Stimulated activated CD8-positive, alpha-beta memory T cell treated with anti-CD3 and anti-CD28 coated beads, Interleukin-15, amount 100 ng/mL, for 1 hour (primary cell): ENCODE measurements at places on chromosomes 7 and 10.

- DNase-seq: no peak
Observed at GRCh38 chr10:7351894-7352293, 58.9 kb downstream of the SFMBT2 start.

DNA sequence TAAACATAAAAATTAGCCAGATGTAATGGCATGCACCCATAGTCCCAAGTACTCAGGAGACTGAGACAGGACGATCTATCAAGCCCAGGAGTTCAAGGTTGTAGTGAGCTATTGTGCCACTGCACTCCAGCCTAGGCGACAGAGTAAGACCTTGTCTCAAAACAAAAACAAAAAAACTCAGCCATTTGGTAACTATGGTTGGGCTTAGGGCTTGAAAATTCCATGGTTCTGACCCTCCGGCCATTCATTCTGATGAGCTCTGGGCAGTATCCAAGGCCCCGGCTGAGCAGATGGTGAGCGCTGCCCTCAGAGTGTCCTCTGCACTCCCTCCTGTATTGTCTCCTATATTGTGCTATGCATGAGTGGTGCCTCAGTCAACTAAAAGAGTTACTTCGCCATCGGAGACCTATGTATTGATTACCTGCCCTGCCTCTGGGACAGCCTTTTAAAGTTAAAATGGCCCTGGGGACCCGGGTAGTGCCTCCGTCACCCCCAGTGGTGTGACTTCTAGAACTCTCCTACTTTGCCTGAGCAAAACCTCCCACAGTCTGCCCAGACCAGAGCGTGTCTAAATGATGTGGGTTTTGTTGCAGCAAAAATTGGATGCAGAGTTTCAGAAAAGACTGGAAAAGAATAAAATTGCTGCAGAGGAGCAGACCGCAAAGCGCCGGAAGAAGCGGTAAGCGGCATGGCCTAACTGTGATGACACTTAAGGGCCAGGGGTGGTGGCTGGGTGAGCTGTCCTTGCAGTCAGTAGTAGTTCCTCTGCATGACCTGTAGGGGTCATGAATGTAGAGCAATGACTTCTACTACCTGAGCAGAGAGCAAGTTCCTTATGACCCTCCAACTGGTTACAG lies 8.1 kb downstream of the PRKRIP1 start:
- DNase-seq: peak; percentile 20

- DNase-seq: no peak
Observed at GRCh38 chr7:48251766-48252165, 80.5 kb downstream of the ABCA13 start.

GRCh38 chr7:41316410-41316809 lies 386.5 kb downstream of the INHBA start:
- no peak for DNase-seq

GRCh38 chr10:26432938-26433337 lies 5.2 kb upstream of the APBB1IP start:
- DNase-seq: no peak

DNA sequence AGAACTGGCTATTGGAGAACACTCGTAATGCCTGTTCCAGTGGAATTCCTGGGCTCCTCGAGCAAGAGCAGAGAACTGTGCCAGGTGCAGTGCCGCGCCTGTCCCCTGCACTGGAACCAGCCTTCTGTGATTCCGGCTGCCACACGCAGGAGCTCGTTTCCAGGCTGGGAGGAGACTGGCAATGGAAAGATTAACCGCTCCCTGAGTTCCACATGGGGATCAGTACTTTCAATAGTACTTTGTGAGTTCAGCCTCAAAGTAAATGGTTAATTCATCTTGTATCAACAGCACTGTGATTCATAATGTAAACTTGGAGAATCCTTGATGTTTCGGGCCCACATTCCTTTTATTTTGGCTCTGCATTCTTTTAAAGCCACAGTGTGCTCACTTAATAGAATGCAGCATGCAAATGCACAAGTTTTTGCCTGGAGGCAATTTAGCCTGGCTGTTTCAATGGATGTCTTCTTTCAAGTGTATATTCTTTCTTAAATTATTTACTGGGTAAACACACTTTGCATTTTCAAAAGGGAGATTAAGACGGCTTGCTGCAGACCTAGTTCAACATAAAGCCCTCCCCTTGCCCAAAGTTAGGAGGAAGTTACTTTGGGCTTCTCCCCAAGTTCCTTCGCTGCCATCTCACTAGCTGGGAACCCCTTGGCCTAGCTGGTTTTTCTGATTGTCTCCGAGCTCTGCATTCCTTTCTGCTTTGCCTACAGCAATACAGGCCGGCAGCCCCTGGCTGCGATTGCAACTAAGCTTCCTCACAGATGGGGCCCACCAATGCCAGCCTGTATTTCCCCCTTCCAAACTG lies 138.1 kb upstream of the TCF7L2 start:
- no peak for DNase-seq

DNA sequence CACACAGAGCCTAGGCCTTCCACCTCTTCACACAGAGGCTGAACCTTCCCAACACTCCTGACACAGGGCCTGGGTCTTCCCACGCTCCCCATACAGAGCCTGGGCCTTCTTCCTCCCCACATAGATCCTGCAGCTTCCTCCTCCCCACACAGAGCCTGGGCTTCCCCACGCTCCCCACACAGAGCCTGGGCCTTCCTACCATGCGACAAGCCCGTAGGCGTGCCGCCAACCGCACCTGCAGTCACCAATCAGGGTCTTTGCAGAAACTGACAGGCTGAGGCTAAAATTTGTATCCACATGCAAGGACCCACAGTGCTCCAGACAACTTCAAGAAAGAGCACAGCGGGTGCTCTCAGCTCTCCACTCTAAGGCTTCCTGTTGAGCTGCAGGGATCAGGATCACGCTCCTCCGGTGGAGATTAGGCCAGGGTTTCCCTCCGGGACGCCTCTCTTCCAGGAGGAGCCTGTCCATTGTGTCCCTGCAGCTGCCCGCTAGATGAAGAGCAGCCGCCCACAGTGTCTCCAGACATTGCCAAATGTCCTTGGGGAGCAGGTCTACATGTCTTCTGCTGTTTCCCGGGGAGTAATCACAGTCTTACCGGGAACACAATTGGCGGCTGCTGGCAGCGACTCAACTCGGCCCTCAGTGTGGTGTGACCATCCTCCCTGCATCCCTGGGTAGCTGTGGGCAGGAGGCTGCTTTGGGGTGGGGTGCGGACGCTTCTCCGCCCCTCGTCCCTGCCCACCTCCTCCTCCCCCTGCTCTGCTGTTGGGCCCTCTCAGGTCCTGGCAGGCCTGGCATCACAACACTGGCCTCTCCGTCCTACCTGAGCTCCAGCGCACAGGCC lies 9.7 kb downstream of the CFAP46 start:
- DNase-seq: no peak

DNA sequence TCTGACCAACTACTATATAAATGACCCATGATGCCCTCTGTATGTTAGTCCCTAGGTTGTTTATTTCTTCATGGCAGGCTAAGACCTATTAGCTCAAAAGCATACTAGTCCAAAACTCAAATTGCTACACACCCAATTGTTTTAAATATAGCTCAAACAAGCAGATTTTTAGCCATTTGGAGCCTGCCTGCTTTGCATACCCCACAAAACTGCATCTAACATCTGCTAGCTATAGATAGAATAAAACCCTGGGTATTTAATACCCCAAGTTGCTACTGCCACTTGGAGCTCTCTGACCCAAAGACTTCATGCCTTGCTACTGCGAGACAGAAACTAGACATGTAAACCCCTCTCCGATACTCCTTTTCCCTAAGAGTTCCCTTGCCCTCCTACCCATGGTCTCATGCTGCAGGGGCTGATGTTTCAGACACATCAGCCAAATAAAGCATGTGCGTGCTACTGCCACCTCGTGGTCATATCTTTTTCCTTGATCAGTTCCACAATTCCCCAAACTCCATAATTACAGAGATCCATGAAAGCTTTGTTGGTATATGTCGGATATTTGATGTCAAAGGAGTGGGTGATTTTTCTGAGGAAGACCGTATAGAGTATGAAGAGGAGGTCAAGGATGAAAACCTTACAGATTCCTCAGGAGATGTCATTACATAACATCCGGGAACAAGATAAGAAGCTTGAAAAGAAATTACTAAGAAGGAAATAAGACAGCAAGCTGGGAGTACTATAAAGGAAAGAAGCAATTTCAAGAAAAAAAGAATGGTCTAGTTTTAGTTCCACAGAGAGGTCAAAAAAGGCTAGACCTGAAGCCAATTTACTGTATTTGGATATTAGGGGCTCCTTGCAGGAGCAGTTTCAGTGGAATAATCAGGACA lies 386.6 kb downstream of the SH2D4B start:
- no peak for DNase-seq

DNA sequence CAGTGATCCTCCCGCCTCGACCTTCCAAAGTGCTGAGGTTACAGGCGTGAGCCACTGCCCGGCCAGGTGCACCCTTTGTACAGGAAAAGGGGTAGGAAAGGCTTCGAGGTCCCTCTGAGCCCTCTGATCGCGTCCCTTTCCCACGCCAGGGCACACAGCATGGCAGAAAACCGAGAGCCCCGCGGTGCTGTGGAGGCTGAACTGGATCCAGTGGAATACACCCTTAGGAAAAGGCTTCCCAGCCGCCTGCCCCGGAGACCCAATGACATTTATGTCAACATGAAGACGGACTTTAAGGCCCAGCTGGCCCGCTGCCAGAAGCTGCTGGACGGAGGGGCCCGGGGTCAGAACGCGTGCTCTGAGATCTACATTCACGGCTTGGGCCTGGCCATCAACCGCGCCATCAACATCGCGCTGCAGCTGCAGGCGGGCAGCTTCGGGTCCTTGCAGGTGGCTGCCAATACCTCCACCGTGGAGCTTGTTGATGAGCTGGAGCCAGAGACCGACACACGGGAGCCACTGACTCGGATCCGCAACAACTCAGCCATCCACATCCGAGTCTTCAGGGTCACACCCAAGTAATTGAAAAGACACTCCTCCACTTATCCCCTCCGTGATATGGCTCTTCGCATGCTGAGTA lies 871 bp downstream of the POP7 start:
- no peak for DNase-seq

GRCh38 chr7:29569648-29570047 lies 6.0 kb downstream of the PRR15 start:
- DNase-seq: no peak

DNA sequence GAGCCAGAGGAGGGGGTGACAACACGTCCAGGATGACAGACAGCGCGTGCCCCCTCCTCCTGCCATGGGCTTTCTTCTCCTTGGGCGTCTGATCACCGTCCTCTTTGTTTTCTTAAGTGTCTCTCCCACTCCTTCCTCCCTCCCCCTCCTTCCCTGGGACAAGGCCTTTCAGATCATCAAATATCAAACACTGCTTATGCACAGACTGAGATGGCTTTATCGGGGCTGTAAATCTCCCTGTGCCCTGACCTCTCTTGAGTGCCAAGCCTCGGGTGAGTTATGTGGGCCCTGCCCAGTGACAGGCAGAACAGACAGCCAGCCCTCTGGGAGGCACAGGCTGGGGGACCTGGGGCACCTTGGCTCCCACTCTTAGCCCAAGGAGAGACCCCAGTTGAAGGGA lies 116.4 kb downstream of the C10orf105 start:
- no peak for DNase-seq

GRCh38 chr7:21113609-21114415 lies 314.1 kb upstream of the SP4 start:
- DNase-seq: no peak

DNA sequence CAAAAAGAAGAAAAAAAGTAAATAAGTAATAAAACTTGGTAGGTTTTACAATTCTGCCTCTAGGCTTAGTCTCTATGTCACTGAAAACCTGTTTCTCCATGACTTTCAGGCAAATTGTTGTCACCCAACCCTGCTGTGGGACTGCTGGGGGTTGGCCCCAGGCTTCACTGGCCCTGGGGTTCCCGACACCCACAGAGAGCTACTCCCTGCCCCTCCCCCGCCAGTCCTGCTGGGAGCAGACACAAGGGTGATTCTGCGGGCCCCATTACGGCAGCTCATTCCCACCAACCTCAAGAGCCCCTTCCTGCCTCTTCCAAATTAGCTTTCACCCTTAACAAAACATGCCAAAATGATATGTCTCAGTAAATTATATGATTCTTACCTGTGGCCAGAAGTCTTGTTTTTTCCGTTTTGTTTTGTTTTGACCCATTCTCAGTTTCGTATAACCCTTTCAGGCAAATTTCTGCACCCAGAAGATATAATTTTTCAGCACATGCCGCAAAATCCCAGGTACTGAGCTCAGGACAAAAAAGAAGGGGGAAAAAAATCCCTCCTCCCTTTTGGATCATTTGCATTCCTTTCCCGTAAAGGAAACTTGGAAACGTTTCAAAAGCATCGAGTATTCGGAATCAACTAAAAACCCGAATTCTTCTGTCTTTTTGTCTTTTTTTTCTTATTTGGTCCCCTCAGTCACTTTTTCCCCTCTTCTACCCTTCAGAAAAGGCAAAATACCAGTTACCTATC lies 27.8 kb downstream of the CHST15 start:
- DNase-seq: no peak

DNA sequence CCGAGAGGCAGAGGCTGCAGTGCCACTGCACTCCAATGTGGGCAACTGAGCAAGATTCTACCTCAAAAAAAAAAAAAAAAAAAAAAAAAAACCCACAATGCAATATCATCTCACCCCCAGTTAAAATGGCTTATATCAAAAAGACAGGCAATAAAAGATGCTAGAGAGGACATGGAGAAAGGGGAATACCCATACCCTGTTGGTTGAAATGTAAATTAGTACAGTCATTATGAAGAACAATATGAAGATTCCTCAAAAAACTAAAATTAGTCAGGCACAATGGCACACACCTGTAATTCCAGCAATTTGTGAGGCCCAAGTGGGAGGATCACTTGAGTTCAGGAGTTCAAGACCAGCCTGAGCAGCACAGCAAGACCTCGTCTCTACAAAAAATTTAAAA lies 25.7 kb downstream of the ABI1 start:
- DNase-seq: no peak

DNA sequence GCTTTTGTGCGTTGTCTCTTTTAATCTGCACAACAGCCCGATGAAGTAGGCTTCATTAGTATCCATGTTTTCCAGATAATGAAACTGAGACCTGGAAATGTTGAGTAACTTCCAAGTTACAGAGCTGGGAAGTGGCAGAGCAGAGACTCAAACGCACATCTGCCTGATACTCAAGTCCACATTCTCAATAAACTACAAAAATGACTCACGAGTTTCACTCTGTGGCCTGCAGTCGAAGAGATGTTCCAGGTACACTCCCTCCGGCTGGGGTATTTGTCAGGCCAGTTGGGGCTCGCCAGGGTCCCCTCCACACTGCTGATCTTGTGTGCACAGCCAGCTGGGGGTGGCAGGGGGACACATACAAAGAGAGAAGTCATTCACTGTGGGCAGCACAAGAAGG lies 17.7 kb upstream of the OPALIN start:
- no peak for DNase-seq

- no peak for DNase-seq
Observed at GRCh38 chr7:139708541-139708940, 69.3 kb downstream of the HIPK2 start.

GRCh38 chr10:119737823-119738222 lies 12.0 kb downstream of the INPP5F start:
- DNase-seq: no peak

- DNase-seq: no peak
Observed at GRCh38 chr10:91514787-91515186, 104.6 kb downstream of the HECTD2 start.

DNA sequence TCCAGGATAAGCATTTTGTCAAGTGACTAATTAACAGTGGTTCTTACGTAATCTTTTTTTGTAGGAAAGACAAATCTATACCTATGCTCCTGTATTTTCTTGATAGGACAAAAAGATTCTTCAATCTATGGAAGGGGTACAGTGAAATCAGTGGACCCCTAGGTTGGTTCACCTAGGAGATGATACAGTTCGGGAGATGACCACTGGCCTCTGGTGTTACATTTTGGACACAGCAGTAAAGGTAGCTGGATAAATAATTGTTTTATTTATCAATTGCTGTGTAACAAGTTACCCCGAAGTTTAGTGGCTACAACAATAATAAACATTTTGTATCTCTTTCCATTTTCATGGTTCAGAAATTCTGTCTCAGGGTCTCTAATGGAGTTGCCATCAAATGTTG lies 288.2 kb upstream of the MAGI2 start:
- DNase-seq: no peak
